ENCODE measurements at places on chromosomes 11 and 22.
A peak's percentile ranks its signal among the peaks of the same experiment; 100 is the strongest.

DNA sequence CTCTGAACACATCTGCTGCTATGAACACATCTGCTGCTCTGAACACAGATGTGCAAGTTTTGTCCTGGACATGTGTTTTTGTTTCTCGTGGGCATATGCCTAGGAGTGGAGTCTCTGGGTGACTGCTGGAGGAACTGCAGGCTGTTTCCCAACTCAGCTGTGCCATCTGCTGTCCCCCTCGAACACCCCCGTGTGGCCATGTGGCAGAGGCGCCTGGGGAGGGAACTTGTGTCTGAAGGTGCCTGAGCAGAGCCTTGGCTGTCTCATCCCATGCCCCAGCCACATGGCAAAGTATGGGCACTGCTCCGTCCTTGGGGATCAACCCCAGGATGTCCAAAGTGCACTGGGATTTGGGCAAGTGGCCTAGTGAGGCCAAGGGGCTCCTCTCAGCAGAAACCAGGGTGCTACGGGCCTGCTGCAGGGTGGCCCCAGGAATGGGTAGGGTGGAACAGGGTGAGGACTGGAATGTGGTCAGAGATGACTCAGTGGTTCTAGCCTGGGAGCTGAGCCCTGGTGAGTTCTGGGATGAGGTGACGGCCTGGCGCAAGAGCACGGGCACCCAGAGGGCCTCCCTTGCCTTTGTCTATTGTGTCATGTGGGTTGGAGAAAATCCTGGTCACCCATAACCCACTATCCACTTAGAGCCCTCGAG lies 14.7 kb downstream of the GATD1 start:
- DNase-seq, result no peak

DNA sequence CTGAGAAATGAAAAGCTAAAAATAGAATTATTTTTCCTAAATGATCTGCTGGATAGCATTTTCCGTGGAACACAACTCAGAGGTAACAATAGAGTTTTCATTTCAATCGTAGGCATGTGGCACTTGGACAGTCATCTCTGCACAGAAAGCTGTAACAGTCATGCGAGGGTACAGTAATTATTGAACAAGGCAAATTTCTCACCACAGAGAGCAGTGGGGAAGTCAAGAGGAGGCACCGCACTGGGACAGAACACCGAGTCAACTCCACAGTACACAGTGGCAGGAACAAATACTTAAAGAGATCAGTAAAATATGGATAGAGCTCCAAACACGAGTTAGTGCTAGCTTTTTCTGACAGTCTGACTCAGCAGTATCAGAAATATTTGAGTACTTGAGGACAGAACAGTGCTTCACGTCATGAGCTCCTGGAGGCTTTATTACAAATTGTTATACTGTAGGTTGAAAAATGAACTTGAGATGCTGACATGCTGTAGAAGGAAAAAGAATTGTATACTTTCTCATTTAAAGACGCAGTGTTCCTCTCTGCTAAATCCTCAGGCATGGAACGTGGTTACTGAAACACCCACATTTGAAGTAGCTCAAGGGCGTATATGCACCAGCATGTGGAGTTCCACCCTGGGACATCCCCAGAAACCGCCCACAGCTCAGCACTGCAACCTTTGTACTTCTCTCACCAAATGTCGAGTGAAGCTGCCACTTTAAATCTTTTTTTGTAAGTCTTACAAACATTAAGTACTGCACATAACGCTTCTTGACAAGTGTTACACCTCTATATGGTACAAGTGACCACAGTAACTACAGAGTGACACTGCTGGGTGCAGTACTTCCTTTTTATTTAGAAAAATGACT lies 27.4 kb upstream of the YPEL1 start:
- DNase-seq, result peak; percentile 11

GRCh38 chr11:71305451-71306125 lies 53.2 kb upstream of the SHANK2 start:
- DNase-seq, result no peak

- DNase-seq, result no peak
Observed at GRCh38 chr11:12669930-12670329, 4.3 kb upstream of the TEAD1 start.

DNA sequence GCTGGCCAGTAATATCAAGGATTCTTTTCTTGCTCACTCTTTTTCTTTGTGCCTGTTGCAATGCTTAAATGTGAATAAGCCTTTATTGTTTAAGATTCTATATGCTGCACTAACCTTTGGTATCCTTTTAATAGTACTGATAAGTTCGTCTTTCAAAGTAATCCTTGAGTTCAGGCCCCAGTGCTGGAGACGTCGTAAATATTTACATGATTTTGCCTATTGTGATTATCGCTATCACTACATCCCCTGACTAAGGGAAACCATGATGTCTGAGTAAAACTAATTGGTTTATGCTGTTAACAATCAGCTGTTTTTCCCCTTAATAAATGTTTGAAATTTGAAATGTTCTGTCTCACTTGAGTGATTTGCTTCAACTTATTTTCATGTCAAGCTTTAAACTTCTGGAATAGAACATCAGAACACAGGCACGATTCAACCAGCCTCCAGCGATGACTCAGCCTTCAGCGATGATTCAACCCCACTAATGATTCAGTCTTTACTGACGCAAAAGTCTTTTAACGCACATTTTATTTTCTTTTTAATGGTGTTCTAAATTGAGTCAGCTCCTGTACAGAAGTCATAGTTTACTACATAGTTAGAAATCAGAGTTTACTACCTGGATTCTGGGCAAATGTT lies 3.9 kb downstream of the HTATIP2 start:
- no peak for DNase-seq

GRCh38 chr11:73085189-73085875 lies 56.8 kb downstream of the FCHSD2 start:
- DNase-seq, result no peak

GRCh38 chr22:28429711-28430110 lies 249.9 kb downstream of the TTC28 start:
- no peak for DNase-seq

GRCh38 chr11:128809128-128809527 lies 58.0 kb downstream of the KCNJ1 start:
- no peak for DNase-seq

- no peak for DNase-seq
Observed at GRCh38 chr22:42281284-42281683, 10.8 kb upstream of the TCF20 start.

GRCh38 chr11:67211656-67212436 lies 54.4 kb upstream of the GRK2 start:
- no peak for DNase-seq

DNA sequence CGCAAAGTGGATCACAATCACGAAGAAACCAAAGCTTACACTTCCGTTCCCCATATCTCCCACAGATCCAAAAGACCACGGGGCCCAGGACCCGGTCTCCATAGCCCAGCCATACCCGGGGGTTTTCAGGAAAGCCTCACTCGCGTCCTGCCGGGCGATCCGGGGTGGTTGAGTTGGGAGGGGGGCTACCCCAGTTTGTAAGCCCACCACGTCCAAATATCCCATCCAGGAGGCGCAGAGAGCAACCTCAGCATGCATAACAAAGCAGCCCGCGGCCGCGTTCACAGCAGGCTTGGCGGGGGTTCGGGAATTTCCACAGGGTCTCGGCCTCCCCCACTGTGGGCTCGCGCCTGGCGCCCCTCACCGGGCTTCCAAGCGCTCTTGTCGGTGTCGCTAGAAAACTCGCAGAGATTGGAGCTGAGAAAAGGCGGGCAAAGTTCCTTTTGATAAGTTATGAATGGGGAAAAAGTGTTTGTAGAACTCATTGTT lies 9.5 kb downstream of the SDF2L1 start:
- DNase-seq, result no peak

- DNase-seq, result no peak
Observed at GRCh38 chr11:95704865-95705264, 84.7 kb downstream of the FAM76B start.

GRCh38 chr22:23504516-23504915 lies 75.6 kb downstream of the IGLL1 start:
- no peak for DNase-seq

DNA sequence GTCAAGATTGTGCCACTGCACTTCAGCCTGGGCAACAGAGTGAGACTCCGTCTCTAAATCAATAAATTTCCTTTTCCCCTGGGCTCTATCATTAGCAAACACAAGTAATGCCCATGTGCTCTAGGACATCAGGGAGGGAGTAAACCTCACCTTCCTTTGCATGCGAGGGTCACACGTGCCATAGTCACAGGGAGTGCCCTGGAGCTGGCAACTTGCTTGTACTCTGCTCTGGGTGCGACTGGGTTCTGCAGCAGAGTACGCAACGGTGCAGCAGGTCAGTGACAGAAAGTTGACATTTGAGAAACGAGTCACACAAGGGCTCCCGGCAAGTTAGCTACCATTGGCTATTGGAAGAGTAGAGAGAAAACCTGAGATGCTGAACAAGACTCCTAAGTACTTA lies 32.6 kb upstream of the CHKA start:
- no peak for DNase-seq

GRCh38 chr11:44094260-44094868 lies 1.1 kb upstream of the EXT2 start:
- DNase-seq, result peak; percentile 59

GRCh38 chr11:27183672-27184457 lies 143.2 kb downstream of the BBOX1 start:
- DNase-seq, result no peak

DNA sequence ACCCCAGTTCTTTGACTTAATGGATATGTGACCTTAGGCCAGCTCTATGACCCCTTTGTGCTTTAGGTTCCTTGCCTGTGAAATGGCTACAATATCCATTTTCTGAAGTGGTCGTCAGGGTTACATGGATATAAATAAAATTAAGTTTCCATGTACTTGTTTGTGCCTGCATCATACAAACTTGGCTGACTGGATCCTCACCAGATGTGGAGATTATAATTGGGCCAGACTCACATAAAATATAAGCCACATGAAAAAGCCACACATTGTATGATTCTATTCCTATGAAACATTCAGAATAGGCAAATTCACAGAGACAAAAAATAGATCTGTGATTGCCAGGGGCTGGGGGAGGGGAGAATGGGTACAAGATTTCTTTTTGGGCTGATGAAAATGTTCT lies 100.9 kb upstream of the USP47 start:
- DNase-seq, result no peak

- DNase-seq, result no peak
Observed at GRCh38 chr11:57203359-57203758, 21.6 kb downstream of the LRRC55 start.

GRCh38 chr22:42389143-42389542 lies 43.1 kb downstream of the NFAM1 start:
- no peak for DNase-seq

- no peak for DNase-seq
Observed at GRCh38 chr11:10597877-10598351, 29.4 kb upstream of the LYVE1 start.

GRCh38 chr11:64894070-64894811 lies 15.8 kb upstream of the EHD1 start:
- DNase-seq, result peak; percentile 90

DNA sequence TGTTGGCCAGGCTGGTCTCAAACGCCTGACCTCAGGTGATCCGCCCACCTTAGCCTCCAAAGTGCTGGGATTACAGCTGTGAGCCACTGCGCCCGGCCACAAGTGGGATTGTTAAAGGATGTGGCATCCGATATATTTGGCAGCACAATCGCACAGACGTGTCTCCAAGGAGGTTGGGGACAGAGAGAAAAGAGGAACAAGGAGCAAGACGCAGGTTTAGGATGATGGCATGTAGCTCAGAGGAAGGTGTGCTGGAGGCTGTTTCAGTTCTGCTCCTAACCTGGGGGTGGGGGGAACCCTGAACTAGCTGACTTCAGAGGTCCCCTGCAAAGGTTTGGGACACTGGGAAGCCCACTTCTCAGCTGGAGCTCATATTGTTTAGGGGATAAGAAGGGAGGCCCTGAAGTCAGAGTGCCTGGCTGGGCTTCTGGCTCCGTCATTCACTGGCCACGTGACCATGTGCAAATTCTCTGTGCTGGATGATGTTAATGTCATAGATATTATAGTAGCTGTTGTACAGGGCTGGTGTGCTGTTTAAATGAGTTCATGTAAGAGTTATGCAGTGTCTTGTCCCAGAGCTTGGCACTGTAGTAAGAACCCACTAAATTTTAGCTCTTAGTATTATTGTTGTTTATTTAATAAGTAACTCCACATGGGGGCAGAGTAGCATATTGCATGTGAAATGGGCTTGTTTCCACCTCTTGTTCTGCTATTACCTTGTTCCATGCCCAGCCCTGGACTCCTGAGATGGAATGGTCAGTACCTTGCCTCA lies 129.7 kb downstream of the ST3GAL4 start:
- DNase-seq, result no peak

DNA sequence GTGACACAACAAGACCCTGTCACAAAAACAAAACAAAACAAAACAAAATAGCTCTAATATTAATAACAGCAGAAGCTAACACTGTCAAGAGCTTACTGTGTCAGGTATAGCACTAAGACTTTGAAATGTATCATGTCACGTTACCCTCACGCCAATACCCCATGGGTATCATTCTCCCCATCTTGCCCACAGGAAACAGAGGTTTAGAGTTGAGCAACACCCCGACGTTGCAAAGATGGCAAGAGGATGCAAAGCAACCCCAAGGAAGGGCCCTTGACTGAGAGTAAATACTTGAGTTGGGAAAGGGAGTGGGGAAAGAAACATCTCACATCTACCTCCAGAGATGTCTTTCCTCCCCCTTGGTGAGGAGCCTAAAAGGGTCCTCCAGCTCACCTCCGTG lies 366.8 kb downstream of the LARGE1 start:
- DNase-seq, result no peak

DNA sequence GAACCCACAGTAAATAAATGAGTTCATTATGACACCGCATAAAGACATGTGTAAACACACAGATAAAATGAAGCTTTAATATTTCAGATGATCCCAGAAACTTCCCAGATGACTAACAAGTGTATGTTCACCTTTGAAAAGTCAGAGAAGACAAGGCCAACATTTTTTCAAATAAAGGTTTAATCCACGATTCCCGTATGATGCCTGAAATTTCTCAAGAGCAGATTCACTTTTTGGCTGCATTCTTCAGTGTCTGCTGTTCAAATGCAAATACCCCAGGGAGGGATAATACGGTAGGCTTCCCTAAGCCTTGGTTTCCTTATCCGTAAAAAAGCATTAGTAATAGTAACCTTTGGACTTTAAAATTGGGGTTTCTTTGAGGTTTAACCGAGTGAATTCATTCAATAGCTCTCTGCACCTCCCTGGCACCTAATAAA lies 62.5 kb downstream of the SYTL2 start:
- DNase-seq, result no peak

DNA sequence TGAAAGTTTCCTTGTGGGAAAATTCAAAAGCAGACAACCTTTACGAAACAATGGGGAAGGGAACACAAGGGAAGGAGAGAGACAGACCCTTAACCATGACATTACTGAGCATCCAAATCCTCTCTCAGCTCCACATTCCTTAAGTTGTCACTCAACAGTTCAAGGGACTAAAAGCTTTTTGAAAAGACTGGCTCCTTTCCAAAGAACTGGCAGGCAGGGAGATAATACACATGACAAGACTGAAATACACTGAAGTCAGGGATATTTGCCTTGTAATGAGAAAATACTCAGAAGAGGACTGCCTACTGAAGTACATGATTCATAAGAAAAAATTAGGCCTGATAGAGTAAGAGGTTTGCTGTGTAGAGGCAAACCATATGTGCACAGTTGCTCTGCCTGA lies 69.1 kb downstream of the SMCO4 start:
- no peak for DNase-seq

- no peak for DNase-seq
Observed at GRCh38 chr11:16783321-16783801, 44.9 kb downstream of the C11orf58 start.

- DNase-seq, result no peak
Observed at GRCh38 chr22:23216461-23217170, 36.3 kb downstream of the BCR start.
